ENCODE measurements at places on chromosomes 4 and X. TPM values are rescaled to one million over a fixed set of nuclear protein-coding genes. Genes with fewer than 3 reads are reported as not detected.
A peak's percentile ranks its signal among the peaks of the same experiment; 100 is the strongest.

DNA sequence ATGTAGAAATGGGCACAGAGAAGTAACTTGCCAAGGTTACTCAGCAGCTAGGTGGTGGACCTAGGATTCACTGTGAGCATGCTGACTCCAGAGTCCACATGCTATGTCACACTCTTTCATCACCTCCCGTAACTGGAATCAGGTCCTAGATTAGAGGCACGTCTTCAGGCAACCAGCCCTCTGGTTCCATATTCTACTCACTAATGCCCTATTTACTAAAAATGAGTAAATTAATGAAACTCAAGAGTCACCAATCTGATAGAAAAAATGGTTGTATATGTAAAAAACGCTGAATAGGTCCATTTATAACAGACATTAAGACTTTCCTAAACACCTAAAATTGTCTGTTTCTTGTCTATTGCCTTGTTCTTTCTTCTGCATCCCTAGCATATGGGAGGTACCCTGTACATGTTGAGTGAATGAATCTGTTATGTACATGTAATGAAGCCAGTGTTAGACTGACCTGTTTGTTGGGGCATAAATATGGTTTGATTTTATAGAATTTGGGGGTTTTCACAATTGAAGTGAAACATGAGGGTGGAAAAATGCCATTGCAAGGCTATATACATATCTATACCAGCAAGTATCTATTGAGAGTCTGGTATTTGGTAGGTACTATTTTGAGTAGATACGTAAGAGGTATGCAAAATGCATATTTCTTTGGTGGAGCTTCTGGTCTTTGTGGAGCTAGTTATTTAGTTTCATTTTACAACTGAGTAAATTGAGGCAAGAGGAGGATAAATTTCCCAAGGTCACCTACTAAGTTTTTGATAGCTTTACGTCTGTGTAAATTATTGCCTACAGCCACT is 7.5 kb upstream of the RUFY3 start:
- no peak for DNase-seq

GRCh38 chr4:176256921-176257320 is 12.1 kb downstream of the ASB5 start:
- no peak for DNase-seq

- no peak for DNase-seq
Measured at GRCh38 chrX:75361788-75362187, 87.9 kb downstream of the UPRT start.

DNA sequence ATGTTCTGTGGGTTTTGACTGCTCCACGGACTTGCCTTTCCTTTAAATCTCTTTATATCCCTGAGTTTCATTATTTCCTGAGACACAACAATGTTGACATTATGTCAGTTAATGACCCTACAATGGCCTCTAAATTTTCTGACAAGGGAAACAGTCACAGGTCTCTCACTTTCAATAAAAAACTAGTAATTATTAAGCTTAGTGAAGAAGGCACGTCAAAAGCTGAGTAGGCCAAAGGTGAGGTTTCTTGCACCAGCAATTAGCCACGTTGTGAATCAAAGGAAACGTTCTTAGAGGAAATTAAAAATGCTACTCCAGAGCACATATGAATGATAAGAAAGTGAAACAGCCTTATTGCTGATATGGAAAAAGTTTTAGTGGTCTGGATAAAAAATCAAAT is 930.2 kb upstream of the GRID2 start:
- DNase-seq, result no peak

GRCh38 chrX:85109235-85109634 is 105.6 kb downstream of the APOOL start:
- peak; percentile 1 for DNase-seq

DNA sequence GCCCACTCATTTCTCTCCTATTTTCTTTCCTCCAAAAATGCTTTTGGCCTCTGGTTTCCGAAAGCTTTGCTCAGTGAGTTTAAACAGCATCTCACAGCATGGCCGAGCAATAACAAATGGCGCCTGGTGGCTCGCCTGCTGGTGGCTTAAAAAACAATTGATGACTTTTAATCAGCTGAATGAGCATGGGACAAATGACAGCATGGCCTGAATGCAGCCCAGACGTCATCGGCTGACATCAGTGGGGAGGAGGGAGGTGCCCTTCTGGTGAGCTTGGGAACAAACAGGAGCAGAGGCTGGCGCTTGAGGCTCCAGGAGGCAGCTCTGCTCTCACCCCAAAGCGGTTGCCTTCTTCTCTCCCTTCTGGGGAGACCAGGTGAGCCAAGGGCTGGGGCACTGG is 286.4 kb downstream of the BCOR start:
- no peak for DNase-seq

GRCh38 chrX:23012162-23012561 is 12.4 kb downstream of the DDX53 start:
- DNase-seq, result no peak

DNA sequence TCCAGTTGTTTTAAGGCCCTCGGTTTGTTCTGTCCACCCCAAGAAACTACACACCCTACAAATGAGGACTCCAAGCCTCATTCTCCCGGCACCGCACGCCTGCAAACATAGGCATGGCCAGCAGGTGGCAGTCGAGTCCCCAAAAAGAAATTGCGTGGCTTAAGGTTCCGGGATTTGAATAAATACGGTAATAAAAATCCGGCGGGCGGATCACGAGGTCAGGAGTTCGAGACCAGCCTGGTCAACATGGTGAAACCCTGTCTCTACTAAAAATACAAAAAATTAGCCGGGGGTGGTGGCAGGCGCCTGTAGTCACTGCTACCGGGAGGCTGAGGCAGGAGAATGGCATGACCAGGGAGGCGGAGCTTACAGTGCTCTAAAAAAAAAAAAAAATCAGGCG is 21.8 kb upstream of the CSF2RA start:
- DNase-seq, result peak; percentile 80

- DNase-seq, result no peak
Measured at GRCh38 chr4:77710059-77710458, 104.4 kb downstream of the CXCL13 start.

GRCh38 chr4:122930862-122931261 is 8.5 kb upstream of the NUDT6 start:
- no peak for DNase-seq

DNA sequence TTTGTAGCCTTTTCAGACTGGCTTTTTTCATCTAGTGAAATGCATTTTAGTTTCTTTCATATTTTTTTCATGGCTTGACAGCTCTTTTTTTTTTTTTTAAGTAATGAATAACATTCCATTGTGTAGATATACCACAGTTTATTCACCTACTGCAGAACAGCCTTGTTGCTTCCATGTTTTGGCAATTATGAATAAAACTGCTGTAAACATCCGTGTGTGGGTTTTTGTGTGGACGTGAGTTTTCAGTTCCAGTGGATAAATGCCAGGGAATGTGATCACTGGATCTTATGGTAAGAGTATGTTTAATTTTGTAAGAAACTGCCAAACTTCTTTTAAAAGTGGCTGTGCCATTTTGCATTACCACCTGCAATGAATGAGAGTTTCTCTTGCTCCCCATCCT is 160.8 kb downstream of the SOWAHB start:
- no peak for DNase-seq

DNA sequence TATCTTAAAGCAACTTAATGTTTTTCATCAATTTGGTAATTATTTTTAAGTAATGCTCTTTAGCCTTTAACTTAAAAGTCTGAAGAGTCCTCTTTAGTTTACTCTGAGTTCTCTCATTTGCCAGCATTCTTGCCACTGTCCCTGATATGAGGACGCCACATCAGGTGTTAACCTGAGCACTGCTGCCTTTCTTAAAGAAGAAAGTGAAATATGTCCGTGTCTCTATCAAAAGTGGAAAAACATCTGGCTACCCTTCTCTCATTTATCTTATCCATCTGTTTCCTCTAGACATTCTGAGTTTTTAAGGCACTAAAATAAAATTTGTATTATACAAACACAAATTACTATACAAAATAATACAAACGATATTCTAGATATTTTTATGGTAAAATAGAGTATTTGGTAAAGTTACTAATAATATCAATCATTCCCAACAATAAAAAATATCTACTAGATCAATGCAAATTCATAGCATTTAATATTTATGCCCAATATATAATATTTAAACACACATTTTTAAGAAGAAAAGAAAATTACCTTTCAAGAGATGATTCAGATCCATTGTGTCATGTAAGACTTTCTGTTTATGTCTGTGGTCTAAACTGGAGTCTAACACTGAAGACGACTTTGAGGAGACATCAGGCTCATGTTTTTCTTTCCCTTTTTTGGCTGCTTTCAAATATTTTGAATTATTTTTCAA is 14.0 kb downstream of the CFAP97 start:
- DNase-seq, result no peak

- peak; percentile 45 for DNase-seq
Measured at GRCh38 chr4:153465615-153466080, 512 bp upstream of the TMEM131L start.

DNA sequence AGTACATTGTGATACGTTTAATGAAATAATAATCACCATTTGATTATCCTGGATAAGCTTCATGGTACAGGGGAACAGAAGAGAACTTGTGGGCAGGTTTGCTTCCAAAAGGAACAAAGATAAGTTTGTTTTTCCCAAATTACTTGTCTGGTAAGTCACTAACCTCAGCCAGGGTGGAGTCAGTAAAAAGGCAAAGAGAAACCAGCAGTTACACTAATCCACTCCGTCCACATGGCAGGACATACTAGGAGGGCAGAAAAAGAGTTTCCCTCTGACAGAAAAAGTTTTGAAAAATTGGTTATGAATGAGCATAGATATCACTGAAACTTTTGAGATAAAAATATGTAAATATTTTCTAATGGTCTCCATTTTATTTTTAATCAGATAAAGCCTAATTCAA is 285.9 kb downstream of the IL15 start:
- DNase-seq, result no peak

GRCh38 chr4:73662709-73663546 is 42.7 kb upstream of the RASSF6 start:
- DNase-seq, result no peak

- DNase-seq, result no peak
Measured at GRCh38 chr4:140300271-140300970, 73.0 kb upstream of the SCOC start.

DNA sequence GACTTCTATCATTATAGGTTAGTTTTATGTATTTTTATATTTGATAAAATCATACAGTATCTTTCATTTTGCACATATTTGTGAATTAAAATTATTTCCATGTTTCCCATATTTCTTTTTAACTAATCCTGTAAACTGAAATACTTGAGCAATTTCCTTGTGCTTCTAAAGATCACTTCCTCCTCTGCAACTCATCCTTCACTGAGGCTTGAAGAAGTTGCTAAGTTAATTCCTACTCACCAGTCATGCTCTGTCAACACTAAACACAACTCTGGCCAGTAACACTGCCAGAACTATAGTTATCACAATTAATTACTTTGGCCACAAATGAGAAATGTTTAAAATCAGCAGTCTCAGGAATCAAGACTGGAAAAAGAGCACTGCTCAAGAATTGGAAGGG is 6.7 kb downstream of the SPATA4 start:
- DNase-seq, result no peak

- no peak for DNase-seq
Measured at GRCh38 chr4:157271166-157271869, 50.8 kb downstream of the GRIA2 start.

- DNase-seq, result no peak
Measured at GRCh38 chr4:26717332-26717731, 133.4 kb downstream of the TBC1D19 start.

DNA sequence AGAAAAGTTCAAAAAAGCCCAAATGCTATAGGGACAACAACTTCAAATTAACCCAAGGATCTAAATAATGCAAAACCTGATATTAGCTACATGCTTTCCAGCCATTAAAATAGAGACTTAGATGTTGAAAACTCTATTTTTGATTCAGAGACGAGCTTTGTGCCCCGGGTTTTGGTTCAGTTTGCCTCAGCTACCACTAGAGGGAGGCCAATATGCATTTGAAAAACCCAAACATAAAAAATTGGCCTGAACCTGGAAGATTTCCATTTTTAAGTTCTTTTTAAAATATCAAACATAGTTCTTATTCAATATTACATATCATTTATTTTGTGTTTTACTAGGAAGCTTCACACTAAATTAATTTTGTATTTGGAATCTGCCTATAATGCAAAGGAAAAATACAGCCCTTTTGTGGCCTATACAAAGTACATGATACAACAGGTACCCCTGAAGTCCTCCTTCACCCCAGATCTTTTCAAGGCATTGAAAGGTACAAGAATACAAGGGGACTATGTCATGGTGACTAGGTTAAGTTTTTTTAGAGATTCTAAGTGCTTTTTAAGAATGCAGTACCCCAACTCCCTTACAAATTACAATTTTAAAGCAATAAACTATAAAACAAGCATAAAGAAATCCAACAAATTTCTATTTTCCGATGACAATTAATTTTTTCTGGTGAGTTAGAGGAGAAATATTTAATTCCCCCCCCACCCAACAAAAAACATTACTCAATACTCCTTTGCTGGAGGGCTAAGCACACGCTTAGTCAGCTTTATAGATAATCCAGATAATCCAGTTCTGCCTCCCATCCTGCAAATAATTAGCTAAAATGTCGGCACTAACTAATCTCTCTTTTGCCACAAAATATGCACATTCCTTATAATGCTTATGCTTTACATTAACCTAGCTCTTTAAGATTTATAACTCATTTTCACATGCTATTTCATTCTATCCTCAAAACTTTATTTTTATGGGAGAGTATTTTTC is 97.7 kb upstream of the PTPN13 start:
- DNase-seq, result peak; percentile 6

DNA sequence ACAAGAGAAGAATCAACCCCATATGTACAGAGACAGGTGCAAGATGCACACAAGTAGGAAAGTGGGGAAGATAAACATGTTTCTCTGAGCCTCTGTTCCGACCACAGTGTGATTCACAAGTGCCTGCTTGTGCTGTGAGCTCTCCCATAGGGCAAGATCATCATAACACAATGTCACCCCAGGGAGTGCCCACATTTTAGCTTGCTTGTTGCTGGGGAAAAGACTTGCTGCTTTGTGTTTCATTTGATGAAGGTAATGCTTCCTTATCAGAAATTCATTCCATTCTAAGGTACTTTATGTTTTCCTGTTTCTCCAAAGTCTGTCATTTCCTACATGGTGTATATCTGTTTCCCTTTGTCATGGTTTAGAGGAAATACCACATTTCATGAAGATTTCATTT is 304.5 kb upstream of the DIPK2B start:
- DNase-seq, result no peak

DNA sequence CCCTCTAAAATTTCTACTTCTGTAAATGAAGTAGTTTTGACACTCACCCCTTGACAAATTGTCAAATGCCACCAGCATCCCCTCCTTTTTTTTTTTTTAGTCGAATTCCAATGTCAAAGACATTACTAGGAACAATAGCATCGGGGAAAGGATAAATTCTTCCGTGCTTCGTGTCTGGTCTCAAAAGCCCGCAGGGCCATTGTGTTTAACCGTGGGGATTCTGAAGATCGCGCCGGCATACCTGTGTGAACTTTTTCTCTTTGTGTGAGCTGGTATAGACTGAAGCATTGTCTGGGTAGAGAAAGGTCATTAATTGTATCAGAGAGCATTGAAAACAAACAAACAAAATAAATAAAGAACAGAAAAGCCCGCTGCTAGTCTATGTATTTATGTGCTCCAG is 313.9 kb downstream of the ASMT start:
- no peak for DNase-seq

- no peak for DNase-seq
Measured at GRCh38 chr4:100736641-100737451, 219.0 kb upstream of the EMCN start.

Gene PLRG1
- 150 TPM for total RNA-seq

Gene BOD1L1
- 33.5 TPM for total RNA-seq

Gene MAGT1
- 37.5 TPM for total RNA-seq

Gene SLC16A2
- 0.60 TPM for total RNA-seq

Gene CYLC1
- not detected for total RNA-seq

Gene F11
- not detected for total RNA-seq

Gene MTNR1A
- total RNA-seq, result not detected

Gene SPANXB1
- not detected for total RNA-seq
